ENCODE measurements at places on chromosomes 3 and 15.

GRCh38 chr15:68425428-68426060 lies 6.4 kb downstream of the ITGA11 start:
- peak; percentile 38 for DNase-seq

DNA sequence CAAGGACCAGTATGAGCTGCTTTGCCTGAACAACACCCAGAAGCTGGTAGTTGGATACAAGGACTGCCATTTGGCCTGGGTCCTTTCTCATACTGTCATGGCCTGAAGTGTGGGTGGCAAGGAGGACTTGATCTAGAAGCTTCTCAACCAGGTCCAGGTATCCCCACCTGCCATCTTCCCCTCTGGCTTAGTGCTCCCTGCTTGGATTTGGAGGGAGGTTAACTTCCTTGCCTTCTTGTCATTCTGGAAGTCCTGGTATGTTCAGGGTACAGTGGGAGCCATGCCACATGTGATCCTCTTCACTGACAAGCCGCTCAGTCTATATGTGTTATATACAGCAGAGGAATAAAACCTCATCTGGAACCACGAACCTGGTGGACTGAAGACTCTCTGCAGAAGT lies 37.7 kb upstream of the TOPBP1 start:
- no peak for DNase-seq

DNA sequence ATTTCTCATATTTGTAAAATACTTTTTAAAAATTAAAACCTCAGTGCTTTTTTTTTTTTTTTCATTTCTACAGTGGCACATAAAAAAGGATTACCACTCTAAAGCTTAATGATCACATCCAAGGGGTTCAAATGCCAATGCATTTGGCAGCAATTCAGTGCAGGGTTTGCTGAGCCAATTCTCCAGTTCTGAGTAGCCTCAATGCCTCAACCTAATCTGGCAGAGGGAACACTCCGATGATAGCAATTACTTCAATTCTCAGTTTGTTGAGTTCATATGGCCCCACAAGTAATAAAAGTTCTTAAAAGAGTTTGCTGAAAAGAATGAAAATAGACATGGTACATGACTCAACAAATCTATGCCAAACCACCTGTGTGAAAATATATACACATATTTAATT lies 79.3 kb upstream of the RBMS3 start:
- no peak for DNase-seq

GRCh38 chr3:41441139-41441538 lies 241.8 kb downstream of the CTNNB1 start:
- DNase-seq, result no peak

- DNase-seq, result peak; percentile 60
Measured at GRCh38 chr3:46089237-46090011, 62.1 kb upstream of the XCR1 start.

All from femur (tissue), 1 donor.